T-cell (primary cell): ENCODE measurements at places on chromosomes 4 and X. TPM values are rescaled to one million over a fixed set of nuclear protein-coding genes. Genes with fewer than 3 reads are reported as not detected.

Gene TBX22
- total RNA-seq = not detected

Gene ETDC
- total RNA-seq = not detected

Gene ETDB
- total RNA-seq = not detected

Gene GPAT3
- total RNA-seq = 2.7 TPM

Gene SSX4
- not detected for total RNA-seq

Gene ADH6
- not detected for total RNA-seq

Gene NAT8L
- 0.15 TPM for total RNA-seq

Gene NUDT11
- total RNA-seq = 0.68 TPM

Gene DKK2
- total RNA-seq = not detected

- no peak for DNase-seq
Measured at GRCh38 chr4:80424225-80424581, 88.7 kb downstream of the CFAP299 start.

GRCh38 chr4:178316211-178316610, 874.0 kb upstream of the AGA start:
- DNase-seq = no peak

DNA sequence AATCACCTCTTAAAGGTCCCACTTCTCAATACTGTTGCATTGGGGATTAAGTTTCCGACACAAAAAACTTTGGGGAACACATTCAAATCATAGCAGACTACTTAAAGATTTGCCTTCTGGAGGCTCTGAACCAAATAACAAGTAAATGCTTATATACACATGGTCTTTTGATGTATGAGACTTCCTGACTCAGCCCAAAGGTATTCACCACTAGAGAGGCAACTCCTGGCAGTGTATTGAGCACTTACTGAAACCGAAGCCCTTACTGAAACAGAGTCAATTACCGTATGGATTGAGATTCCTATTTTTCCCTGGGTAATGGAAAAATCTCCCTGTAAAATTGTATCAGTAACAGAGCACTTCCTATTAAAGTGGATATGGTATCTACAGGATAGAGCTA, 45.4 kb downstream of the ZCCHC13 start:
- no peak for DNase-seq

DNA sequence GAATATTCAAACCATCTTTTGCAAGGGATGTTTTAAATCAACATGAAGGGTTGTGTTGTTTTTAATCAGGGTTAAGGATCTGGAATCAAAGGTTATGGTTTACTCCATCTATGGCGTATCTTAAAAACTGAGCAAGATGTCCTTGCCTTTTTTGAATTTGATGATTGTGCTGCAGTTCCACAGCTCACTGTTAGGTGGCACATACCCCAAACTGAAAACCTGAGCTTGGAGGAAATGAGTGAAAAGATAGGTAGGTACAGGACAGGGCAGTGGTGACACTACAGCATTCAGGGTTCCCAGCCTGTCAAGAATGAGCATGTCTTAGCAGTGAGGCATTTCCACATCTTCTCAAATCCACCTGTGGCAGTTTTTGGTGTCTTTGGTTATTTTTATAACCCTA, 13.1 kb upstream of the EOLA1 start:
- DNase-seq = no peak

- no peak for DNase-seq
Measured at GRCh38 chr4:76188557-76188956, 25.1 kb downstream of the SCARB2 start.

GRCh38 chrX:131752493-131753198, 208.8 kb downstream of the OR13H1 start:
- peak; percentile 65 for DNase-seq

- DNase-seq = no peak
Measured at GRCh38 chrX:134998246-134998645, 7.5 kb downstream of the SMIM10 start.

DNA sequence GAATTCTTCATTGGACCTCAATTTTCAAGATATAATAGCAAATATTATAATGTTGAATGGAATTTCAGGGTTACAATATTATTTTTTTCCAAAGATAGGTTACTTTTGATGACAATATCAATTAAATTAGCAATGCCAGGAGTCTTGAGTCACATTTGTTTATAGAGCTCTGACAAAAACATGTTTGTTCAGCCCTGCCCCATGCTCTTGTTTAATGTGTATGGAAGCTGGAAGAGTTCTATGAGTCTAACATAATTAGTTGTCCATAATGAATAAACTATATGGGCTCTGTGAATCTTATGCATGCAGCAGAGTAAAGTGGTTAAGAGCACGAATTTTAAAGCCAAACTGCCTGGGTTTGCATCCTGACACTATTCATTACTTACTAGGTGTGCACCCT, 22.9 kb upstream of the ALB start:
- DNase-seq = no peak

GRCh38 chr4:156788782-156789181, 182.8 kb downstream of the PDGFC start:
- DNase-seq = no peak

DNA sequence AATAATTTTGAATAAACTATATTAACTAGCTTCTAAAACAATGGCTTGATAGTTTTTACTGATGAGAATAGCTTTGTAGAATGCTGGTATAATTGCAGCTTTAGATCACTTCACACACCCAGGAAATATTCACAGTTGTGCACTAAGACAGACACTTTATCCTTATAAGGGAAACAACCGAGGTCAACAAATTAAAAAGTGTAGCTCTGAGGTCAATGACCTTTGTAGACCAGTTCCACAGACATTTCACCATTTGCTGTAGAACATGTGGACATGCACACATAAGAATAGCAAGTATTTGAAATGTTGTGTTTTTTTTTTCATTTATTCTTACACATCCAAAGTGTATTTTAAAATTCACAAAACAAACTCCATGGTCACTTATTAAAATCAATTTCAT, 76.0 kb upstream of the MCF2 start:
- no peak for DNase-seq

GRCh38 chrX:150192816-150193215, 170.3 kb upstream of the MAMLD1 start:
- no peak for DNase-seq

- DNase-seq = no peak
Measured at GRCh38 chr4:78585633-78586032, 34.1 kb downstream of the ANXA3 start.

GRCh38 chr4:106486533-106486932, 118.0 kb upstream of the GIMD1 start:
- no peak for DNase-seq

GRCh38 chrX:670645-671044, 40.1 kb downstream of the SHOX start:
- no peak for DNase-seq
